GM04504 (cell line): ENCODE measurements at places on chromosomes 7 and 10.

DNA sequence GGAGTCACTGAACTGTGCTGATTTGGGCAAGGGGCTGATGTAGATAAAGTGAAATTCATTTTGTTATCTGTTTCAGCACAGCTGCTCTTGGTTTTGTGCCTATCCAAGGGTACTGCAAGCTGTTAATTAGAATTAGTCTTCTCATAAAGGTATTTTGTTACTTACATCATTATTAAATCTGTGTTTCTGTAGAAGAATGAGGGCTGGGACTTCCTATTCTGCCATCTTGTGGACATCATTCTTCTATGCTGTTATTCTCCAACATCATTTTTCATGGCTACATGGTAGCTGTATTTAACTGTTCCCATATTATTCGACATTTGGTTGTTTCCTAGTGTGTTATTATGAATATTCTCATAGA, 76.2 kb upstream of the CCDC71L start:
- DNase-seq, result no peak

GRCh38 chr7:85061456-85061855, 125.4 kb downstream of the SEMA3D start:
- DNase-seq, result no peak

DNA sequence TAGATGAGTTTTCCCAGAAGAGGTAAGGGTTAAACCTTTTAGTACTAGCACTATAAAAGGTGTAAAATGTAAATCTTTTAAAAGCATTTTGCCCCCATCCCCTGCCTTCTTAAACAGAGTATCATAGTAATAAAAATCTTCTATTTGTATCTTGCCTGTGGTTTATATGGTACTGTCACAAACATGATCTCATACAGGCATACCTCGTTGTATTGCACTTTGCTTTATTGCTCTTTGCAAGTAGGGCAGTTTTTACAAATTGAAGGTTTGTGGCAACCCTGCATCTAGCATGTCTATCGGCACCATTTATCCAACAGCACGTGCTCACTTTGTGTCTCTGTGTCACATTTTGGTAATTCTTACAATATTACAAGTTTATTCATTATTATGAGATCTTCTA, 198.8 kb upstream of the YAE1 start:
- no peak for DNase-seq

GRCh38 chr7:39666562-39666961, 43.2 kb downstream of the RALA start:
- DNase-seq, result no peak

- DNase-seq, result peak; percentile 90
Observed at GRCh38 chr10:5876181-5876768, 13.4 kb downstream of the ANKRD16 start.

DNA sequence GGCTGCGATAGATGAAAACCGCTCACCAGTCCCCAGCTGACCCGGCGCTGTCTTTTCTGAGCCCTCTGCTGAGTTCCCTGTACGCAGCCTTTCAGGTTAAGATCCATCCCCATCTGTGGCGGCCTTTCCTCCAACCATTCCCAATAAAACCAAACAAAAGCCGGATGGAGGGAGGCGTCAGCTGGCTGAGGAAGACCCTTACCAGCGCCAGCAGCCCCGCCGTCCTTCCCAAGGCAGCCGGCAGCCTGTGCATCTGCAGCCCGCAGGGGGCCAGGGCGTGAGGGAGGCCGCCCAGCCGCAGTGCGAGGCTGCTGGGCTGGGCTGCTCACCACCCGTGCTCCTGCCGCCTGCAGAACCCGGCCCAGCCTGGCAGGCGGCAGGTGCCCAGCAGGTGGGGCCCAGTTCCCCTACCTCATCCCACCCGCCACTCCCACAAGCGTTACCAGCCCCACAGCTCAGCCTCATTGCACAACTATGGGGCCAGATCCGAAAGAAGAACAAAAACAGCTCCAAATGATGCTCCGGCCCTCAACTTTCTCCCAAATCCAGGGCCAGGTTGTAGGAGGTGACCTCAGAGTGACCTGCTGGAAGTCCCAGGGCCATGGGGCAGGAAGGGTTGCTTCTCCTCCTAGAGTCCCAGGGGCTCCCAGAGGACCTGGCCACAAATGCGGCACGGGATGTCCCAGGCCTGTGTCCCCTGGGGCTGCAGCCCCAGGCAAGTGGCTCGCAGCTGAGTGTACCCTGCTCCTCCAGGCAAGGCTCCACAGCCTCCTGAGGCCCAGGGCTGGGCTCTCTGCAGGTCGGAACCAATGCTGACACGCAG, 23.8 kb downstream of the PAPOLB start:
- DNase-seq, result no peak

DNA sequence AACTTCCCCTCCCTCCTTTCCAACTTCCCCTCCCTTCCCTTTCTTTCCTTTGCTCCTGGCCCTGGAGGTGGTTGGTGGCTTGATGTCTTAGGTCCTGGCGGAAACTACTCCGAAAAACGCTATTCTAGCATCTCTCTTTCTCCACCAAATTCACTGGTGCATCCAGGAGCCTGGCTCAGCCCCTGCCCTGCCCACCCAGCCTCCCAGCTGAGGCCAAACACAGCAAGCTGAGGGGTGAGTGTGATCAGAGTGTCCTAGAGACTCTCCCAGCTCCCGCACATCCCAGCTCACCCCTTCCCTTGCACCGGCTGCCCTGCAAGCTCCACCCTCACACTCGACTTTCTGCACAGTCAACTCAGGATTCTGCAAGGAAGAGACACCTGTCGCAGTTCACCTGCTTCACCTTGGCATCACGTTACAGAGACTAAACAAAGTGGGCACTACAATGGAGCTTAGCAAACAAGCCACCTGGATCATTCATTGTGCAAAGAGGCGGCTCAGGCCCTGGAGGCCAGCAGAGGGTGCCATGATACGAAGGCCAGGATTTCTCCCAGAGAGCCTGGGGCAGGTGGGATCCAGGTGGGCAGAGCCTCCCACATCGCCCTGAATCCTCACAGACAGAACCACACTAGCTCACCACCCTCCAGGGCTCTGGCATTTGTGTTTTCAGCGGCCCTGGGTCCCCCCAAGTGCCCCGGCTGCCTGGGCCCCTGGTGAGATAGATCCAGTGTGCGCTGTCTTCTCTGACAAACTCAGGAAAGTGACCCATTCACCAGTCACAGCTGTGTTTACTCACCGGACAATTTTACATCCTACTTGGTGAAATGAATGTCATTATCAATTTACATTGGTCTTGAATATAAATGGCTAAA, 169.6 kb downstream of the TCERG1L start:
- no peak for DNase-seq

GRCh38 chr7:138125598-138126111, 49.4 kb downstream of the AKR1D1 start:
- no peak for DNase-seq

DNA sequence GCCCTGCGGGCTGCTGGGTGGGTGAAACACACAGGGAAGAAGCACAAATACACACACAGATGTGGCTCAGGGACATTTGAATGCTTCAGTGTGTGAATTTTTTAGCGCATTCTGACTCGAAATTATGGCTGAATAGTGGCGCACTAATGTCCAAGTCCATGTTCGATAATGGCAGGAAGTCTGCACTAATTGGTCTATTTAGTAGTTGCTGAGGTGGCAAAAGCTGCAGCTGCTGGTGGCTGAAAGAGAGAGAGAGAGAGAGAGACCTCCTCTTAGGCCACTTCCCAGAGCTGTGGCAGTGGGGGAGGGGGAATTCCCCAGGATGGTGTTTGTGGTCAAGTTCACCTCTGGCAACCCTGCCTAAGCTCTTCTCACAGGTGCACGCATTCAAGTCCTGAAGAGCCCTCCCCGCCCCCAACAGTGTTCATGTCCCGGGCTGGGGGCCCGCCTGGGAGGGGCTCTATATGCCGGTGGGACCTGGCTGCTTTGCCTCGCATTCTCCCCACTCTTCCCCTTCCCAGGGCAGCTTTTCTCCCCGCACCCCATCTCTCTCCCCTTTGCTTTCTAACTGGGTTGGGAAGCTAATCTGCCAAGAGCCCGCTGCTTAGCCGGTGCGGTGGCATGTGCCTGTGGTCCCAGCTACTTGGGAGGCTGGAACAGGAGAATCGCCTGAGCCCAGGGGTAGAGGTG, 6.0 kb upstream of the MNX1 start:
- DNase-seq, result no peak

DNA sequence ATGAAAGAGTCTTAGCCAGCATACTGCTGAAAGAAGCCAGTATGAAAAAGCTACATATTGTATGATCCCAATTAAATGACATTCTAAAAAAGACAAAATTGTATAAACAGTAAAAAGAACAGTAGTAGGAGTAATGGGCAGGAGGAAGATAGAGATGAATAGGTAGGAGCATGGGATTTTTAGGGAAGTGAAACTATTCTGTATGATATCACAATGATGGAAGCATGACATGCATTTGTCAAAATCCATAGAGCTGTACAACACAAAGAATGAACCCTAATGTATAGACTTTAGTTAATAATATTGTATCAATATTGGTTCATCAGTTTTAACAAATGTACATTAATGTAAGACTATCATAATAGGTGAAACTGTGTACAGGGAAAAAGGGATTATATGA, 147.9 kb downstream of the IMMP2L start:
- DNase-seq, result no peak

DNA sequence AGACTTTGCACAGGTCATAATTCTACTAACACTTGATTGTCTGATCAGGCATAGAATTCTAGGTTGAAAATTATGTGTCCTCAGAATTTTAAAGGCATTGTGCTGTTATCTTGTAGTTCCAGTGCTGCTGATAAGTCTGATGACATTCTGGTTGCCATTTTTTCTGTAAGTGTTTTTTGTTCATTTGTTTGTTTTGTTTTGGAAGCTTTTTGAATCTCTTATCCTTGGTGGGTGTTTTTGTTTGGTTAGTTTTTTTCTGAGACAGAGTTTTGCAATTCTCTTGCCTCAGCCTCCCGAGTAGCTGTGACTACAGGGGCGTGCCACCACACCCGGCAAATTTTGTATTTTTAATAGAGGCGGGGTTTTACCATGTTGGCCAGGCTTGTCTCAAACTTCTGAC, 178.9 kb downstream of the CCDC71L start:
- no peak for DNase-seq

GRCh38 chr10:22258471-22258870, 40.7 kb upstream of the EBLN1 start:
- no peak for DNase-seq

GRCh38 chr10:71667387-71667752, 52.2 kb downstream of the C10orf105 start:
- DNase-seq, result no peak

GRCh38 chr10:93267521-93267920, 193.8 kb downstream of the CYP26A1 start:
- no peak for DNase-seq

DNA sequence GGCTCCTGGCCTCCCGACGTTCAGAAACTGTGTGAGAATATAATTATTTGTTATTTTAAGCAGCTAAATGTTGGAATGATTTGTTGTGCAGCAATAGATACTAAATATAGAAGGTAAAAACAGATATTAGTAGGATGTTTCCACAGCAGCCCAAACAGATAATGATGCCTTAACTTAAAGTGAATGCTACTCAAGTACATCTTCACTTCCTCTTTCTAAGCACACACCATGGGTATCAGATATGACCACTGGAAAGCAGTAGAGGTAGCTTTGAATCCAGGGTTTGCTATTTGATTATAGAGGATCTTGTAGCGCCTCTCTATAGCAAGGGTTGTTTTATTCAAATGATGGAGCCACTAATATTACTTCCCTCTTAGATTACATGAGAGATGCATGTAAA, 38.2 kb upstream of the BET1 start:
- no peak for DNase-seq

- no peak for DNase-seq
Observed at GRCh38 chr7:150406312-150406566, 27.1 kb downstream of the ZNF775 start.

DNA sequence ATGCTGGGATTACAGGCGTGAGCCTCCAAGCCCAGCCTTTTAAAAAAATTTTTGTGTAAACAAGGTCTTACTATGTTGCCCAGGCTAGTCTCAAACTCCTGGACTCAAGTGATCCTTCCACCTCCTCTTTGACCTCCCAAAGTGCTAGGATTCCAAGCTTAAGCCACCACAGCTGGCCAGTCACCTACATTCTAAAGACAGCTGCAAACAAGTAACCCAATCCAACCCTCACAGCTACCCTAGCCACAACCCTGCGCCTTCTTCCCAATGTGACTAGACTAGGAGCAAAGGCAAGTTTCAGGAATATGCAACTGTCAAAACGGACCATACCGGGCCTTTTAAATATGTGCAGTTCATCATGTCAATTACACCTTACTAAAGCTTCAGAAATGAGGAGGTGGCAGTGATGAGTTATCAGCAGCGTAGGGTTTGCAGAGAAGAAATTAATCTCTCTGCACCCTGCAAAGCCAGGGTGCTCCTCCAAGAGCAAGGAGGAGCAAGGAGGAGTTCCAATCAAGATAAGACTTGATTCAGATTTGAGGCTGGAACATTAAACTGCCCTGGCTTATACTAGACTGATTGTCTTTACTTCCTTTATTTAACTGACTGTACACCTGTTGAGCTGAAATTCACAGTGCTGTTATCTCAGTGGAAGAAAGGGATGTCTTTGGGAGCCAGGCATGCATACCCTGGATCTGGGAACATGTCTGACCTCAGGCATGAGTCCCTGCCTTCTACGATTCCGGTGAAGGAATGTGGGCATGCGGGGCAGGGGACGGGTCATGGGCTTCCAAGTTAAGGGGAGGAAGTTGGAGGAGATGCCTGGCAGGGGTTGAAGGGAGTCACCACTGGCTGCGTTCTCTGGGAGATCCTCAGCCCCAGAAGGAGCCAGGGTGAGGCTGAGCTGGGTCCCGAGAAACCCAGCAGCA, 15.5 kb upstream of the TMEM120A start:
- no peak for DNase-seq

DNA sequence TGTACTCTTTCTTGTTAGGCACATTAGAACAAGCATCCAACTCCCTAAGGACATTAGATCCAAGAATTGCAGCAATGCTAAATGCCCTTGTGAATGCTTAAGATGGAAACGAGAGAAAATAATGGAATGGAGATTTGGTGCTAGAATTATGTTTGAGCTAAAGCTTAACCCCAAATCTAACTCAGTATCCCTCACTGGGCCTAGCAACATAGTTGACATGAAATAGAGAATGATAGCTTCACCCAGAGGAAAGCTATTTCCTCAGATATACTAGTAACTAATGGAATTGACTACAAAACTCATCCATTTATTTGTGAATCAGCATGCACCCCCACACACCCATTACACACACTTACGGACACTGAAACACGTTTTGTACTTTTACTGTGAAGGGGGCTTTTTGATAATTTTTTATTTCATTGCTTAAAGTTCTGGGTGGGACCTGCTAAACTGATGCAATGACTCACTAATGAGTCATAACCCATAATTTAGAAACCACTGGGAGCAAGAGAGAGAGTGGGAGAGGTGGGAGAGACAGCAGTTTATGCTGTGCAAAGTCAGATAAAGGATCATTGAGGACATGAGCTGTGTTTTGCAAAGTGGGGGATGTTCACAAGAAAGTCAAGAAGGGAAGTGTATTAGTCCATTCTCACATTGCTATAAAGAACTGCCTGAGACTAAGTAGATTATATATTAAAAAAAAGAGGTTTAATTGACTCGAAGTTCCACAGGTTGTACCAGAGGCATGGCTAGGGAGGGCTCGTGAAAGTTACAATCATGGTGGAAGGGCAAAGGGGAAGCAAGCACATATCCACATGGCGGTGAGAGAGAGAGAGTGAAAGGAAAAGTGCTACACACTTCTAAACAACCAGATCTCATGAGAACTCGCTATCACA, 382.7 kb downstream of the SFMBT2 start:
- no peak for DNase-seq

GRCh38 chr7:138720286-138720685, 19.1 kb upstream of the SVOPL start:
- DNase-seq, result no peak

GRCh38 chr7:41133690-41134299, 569.1 kb downstream of the INHBA start:
- no peak for DNase-seq

GRCh38 chr10:35237766-35238512, 98.4 kb upstream of the CCNY start:
- no peak for DNase-seq

GRCh38 chr10:22851865-22852239, 76.0 kb upstream of the ARMC3 start:
- DNase-seq, result no peak
